ENCODE measurements at places on chromosomes 6 and 20. TPM values are rescaled to one million over a fixed set of nuclear protein-coding genes. Genes with fewer than 3 reads are reported as not detected.

The ULBP3 gene
- total RNA-seq, result 0.47 TPM

The FAM83C gene
- not detected for total RNA-seq

The DEFB132 gene
- total RNA-seq, result not detected

The OGFR gene
- 55.2 TPM for total RNA-seq

The SYCP2 gene
- 3.9 TPM for total RNA-seq

The UNC5CL gene
- 2.6 TPM for total RNA-seq

The PLA2G7 gene
- not detected for total RNA-seq

- no peak for DNase-seq
Measured at GRCh38 chr20:13517831-13518230, 120.9 kb downstream of the TASP1 start.

GRCh38 chr6:134535831-134536230, 217.9 kb upstream of the SGK1 start:
- no peak for DNase-seq

DNA sequence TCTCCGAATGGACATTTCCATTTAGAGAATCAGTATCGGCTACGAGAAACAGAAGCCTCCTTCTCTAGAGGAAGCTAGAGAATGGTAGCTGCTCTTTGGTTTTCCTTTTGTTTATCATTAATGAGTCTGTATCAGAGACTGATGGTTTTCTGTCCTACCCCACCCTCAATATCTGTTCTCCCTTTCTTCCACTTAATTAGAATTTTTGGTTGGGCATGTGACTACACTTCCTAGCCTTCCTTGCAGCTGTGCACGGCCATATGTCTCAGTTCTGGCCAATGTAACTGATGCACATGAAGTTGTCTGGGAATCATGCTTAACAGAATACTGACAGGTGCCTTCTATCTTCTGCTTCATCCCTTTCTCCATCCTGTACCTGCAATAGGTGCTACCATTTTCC, 19.0 kb downstream of the RNF24 start:
- no peak for DNase-seq

DNA sequence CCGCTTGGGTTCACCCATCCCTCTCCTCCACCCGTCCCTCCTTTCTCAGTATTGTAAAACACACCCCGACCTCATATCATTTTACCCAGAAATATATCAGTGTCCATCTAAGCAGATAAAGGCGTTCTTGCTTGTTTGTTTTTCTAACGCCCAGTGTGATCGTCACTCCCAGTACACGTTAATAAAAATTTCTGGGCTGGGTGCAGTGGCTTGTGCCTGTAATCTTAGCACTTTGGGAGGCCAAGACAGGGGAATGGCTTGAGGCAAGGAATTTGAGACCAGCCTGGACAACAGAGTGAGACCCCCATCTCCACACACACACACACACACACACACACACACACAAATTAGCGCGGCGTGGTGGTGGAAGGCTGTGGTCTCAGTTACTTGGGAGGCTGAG, 24.4 kb upstream of the TFAP2C start:
- DNase-seq, result no peak

DNA sequence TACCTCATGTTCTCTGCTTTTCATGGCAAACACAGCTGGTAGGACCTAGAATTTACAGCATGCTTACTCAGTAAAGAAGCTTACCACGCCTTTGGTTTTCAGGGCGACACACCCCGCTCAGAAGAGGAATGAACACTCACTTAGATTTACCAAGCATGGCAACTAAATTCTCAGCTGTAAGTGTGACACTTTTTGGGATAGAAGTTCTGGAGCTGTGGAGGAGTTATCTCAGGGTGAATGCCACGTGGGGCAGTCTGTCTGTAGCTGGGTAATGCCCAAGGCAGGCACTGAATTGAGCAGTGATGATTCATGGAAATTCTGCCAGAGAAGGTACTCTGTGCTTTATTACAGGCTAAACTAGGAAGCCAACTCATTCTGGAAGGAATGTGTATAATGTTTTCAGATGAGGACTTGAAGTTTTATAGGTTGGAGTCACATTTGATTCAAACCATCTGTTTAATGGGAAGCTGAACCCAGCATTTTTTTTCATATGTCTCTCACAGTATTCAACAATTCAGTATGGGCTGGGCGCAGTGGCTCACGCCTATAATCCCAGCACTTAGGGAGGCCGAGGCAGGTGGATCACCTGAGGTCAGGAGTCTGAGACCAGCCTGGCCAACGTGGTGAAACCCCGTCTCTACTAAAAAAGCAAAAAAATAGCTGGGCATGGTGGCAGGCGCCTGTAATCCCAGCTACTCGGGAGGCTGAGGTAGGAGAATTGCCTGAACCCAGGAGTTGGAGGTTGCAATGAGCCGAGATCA, 3.5 kb upstream of the PRIM2 start:
- DNase-seq, result no peak

GRCh38 chr20:59451066-59451630, 150.7 kb downstream of the EDN3 start:
- DNase-seq, result no peak

DNA sequence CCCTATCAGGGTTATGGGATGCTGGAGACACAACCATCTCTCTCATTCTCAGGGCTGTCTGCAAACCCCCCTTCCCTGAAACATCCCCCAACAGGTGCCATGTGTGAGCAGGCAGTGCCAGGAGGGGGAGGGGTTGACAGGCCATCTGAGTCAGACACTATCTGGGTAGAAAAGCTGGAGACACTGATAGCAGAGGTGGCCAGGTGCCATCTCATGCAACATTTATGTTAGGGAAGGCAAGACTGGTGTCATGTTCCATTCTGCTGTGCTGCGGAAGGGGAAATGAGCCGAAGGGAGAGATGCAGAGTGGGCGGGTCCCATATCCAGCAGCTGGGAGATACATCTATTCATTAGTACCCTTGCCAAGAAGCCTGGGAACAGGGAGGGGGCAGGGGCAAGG, 3.5 kb downstream of the LHFPL5 start:
- DNase-seq, result no peak

DNA sequence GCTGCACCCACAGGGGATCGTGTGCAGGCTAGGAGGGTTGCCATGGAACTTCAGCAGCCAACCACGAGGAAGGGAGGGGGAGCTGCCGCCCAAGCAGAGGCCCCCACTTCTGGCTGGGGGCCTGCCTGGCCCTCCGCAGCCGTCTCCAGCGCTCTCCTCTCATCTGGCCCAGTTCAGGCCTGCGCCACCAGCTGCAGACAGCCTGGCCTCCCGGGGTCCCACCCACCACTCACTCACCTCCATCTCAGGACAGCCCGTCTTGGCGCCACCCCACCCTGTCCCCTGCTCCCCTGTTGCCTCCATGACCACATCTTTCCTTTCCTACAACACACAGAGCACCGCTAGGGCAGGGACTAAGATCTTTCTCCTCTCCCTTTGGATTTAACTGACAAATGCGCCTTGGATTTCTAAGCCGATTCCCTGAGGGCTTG, 98.7 kb downstream of the ANKRD60 start:
- DNase-seq, result no peak

- DNase-seq, result peak; percentile 60
Measured at GRCh38 chr20:53608456-53609452, 15.1 kb upstream of the ZNF217 start.

DNA sequence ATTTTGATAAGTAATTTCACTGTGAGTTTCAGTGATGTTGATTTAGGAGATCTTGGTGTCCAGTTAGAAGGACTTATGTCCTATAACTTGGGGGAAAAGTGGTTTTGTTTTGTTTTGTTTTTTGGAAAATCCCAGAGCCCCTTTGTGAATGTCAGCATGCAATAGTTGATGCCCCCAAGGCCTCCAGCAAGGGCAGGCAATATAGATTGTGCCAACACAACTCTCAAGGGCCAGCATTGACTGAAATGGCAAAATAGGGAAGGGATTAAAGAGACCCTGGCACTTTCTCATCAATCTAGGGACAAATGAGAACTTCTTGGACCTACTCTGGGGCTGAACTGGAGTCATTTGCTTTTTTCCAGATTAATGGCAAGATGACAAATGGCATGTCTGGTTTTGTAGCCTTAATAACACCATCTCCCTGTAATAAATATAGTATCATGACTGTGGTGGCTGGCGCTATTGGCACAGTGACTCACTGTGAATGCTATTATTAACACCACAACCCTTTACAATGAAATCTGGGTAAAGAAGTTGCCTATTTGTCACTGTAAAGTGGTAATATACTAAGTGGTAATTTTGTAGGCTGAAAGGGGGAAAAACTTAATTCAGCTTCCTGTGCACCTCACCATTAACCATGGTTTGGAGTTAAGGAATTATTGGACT, 51.8 kb downstream of the ABRACL start:
- DNase-seq, result no peak

DNA sequence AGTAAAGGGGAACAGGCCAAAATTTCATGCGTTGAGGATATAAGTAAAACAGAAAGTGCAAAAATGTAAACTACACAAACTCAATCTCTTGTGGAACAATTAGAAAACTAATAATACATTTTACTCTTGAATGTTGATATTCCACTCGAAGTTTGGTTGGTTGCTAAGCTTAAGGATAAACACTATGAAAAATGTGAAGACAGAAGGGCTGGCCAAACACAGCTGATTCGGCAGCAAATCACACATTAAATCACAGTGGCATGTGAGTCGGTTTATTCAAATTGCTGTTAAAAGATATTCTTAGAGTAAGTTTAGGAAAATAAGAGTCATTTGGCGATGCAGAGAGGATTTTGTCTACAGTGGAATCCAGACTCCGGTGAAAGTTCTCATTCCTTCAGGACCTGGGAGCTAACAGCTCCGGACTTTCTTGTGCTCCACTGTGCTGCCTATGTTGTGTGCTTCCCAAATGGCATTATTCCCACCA, 1.4 kb upstream of the EPM2A start:
- DNase-seq, result peak; percentile 18

DNA sequence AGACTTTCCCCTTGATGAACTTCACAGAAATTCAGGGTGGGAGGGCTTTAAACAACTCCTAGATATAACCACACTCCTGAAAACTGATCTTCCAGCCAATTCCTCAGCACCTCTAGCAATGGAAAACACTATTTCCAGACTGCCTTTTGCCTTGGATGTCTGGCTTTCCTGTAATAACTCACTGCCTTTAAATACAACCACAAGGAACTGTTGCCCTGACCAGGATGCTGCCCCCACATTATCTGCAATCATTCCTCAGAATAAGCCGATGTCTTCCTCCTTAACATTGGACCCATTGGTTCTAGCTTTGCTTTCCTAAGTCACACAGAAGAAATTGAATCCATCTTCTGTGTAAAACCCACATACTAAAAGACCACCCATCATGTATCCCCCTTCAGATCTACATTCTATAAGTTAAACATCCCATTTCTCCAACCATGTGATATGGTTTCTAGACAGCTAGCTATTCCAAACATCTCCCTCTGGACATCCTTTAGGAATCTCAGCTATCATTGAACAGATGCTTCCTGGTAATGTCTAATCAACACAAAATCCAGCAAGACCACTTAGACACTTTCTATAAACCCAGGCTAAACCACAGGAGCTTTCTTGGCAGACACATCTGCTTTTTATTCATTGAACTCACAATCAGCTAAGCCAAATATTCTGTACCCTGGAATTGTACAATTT, 95.9 kb upstream of the KCNQ5 start:
- no peak for DNase-seq

- DNase-seq, result no peak
Measured at GRCh38 chr6:74597840-74598239, 608.0 kb downstream of the COL12A1 start.

DNA sequence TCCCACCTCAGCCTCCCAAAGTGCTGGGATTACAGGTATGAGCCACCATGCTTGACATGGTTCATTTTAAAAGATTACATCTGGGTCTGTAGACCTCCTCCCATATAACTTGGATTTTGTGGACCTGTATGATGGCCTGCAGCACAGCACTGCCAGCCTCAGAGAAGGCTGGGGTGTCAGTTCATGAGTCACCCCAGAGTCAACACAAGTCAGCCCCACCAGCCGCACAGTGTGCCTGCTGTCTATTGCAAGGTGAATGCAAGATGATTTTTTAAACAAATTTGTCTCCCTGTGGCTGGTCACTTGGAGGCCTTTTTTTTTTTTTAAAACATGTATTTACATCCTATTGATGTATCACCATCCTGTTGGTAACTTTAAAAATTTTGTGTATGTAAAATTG, 76.7 kb downstream of the RREB1 start:
- DNase-seq, result no peak

- no peak for DNase-seq
Measured at GRCh38 chr20:57481281-57481711, 43.6 kb downstream of the CTCFL start.

DNA sequence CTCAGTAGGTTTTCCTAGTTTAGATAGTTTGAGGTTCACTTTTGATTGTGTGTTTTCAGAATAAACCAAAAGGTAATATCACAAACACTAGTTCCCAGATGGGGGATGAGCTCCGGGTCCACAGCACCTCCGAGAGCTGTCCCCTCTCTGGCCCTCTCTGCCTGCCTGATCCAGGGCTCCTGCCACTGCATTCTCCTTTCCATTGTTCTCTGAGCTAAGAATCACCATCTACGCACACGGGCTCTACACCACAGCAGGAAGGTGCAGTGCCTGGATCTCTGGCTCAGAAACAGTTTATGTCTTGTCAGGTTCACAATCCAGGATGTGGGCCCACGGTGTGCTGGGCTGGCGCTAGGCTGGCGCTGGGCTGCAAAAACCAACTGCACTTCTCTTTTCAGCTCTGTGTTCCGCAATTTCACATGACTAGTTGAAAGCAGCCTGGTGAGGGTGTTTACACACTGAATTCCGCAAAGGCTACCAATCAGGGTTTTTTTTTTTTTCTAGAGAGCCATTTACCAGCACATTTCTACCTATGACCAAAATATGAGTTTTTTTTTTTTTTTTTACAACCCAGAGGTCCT, 167.5 kb downstream of the SOD2 start:
- no peak for DNase-seq

GRCh38 chr6:44531442-44532015, 144.0 kb downstream of the CDC5L start:
- no peak for DNase-seq

DNA sequence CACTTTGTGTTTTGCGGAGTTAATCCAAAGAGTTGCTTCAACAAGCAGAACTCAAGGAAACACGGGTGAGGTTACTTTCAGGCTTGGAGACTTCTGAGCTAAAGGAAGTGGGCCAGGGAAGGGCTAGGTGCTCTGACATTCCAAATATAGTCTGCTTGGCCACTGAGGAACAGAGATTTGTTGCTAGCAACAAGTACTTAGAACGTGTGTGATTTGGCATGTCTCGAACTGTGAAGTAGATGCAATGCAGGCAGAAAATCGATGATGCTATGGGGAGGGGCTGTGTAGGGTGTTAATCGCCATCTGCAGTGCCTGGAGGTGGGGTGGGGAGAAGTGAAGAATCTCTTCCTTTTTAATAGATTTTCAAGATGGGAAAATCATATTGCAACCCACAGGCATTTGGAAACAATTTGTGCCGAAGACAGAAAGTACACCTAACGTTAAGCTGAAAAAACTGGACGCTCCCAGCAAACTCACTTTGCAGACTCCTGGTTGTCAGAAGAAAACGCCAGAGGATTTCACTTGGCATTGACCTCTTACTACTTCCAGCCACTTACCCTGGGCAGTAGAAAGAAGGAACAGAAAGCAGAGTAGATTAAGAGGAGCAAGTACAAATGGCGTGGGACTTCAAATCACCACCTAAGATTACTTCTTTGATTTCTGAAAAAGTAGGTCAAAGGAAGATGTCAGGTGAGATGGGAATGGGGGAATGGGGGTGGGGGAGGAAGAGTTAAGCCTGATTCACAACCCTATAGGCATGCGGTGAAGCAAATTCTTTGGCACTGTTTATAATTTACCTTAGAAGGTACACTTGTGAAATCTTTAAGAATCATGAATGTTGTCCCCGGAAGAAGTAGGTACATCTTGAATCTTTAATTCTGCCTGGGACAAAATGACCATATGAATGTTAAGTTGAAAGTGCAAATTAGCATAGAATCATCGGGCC, 314.1 kb downstream of the CD83 start:
- DNase-seq, result no peak

- DNase-seq, result no peak
Measured at GRCh38 chr6:107173779-107174178, 58.5 kb upstream of the BEND3 start.
